ENCODE measurements at places on chromosomes 1 and 21.
A peak's percentile ranks its signal among the peaks of the same experiment; 100 is the strongest.

DNA sequence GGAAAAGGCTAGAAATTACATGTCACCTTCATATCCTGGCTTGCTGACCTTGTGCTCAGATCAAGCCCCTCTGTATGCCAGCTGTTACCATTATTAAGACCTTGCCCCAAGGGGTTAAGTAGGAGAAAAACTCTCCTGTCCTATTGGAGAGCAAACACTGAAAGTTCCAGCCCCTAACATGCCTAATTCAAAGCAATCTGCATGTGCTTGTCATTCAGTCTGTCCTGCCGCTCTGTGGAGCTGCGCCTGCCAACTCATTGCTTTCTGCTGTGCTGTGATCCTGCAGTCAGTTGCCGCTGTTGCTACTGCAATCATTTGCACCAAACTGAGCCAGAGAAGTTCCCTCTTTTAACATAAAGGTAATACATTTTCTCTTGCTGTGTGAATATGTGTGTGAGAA, 113.4 kb downstream of the DISP1 start:
- peak; percentile 77 for DNase-seq

GRCh38 chr21:25582888-25583287, 24.4 kb downstream of the MRPL39 start:
- no peak for DNase-seq

DNA sequence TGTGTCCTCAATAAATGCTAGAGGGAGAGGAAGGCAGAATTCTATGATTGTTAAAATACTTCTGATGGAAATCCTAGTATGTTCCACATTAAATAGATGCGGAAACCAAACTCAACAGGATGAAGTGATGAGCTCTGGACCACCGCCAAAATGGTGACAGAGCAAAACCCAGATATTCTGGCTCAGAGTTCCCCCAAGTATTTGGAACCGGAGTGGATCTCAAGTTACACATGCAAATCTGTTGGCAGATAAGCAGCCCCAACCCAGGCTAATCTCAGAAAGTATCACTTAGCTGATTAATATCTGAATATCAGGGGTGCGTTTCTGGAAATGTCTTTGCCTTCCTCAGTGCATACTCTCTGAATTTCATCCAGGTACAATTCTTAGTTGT, 17.4 kb upstream of the GRHL3 start:
- DNase-seq, result peak; percentile 58

DNA sequence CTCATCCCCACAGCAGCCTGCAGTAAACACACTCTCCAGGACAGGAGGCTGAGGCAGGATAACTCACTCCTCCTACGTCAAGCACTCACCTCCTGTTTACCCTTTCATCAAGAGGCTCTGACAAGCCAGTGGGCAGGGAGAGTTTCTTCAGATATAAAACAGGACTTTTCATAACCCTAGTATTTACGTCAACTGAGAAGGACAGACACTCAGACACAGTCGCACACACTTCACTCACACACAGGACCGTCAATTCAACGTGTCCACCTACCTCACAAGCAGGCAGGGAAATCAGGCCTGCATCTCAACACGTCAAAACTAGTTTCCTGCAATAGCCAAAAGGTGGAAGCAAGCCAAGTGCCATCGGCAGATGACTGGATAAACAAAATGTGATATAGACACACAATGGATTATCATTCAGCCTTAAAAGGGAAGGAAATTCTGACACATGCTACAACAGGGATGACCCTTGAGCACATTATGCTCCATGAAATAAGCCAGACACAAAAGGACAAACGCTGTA, 48.6 kb downstream of the ITPKB start:
- peak; percentile 71 for DNase-seq

DNA sequence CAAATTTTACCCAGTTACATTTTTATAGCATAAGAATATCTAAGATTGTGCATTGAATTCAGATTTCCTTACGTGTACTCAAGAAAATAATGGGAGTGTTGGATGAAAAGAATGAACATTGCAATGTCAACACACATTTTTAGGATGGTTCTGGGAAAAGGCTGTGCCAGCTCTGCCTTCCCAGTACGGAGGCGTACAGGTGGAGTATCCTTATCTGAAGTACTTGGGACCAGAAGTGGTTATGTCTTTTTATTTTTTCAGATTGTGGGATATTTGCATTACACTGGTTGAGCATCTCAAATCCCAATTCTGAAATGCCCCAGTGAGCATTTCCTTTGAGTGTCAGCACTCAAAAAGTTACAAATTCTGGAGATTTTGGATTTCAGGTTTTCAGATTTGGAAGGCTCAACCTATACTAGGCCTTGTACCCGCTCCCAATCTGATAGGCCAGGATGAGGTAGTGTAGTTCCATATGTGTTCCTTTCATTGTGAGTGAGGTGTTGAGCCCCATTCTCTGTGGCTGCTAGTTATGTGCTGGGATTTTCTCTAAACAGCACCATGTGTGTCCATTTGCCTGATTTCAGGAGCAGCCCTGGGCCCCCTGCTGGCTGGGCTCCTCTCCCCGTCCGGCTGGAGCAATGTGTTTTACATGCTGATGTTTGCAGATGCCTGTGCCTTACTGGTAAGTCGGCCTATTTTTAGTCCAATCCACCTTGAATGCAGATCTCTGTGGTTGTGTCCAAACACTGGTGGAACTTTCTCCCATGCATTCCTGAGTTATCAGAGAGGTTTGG, 60.8 kb downstream of the SLC37A1 start:
- DNase-seq, result peak; percentile 34

DNA sequence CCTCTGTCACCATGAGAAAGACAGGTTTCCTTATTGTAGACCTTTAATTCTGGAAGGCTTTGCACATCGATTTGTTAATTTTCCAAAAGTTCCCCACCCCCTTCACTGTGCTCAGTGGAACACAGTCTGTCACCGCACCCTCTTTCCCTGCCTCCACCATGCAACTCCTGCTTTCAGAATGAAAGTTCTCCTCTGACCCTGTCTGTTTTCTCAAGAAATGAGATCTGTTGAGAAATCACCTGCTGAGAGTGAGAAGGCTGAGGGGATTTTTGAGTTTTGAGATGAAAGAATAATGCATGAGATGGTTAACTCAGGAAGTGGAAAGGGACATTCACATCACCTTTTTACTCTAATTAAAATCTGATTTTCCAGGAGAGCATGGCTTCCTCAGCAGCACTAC, 99.6 kb downstream of the CYYR1 start:
- no peak for DNase-seq

DNA sequence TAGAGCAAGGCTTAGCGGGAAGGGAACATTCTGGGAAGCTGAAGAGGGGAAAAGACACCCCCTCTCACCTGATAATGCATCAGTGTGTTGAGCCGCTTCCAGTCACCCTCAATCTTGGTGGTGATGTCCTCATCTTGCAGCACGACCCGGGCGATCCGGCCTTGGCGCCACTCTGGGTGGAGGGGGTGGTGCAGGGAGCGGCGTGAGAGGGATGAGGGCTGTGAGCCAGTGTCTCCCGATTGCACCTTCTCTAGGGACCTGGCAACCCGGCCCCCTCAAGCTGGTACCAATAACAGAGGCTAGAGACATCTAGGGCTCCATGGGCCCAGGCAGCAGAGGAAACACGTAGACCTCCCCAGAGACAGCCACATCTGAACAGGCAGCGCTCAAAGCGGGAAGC, 127.4 kb upstream of the CD34 start:
- DNase-seq, result no peak

GRCh38 chr1:81126989-81127581, 673.6 kb upstream of the ADGRL2 start:
- no peak for DNase-seq

GRCh38 chr1:50976111-50976889, 6.3 kb downstream of the CDKN2C start:
- DNase-seq, result peak; percentile 13

- DNase-seq, result peak; percentile 43
Observed at GRCh38 chr1:16922885-16923431, 1.2 kb downstream of the CROCC start.

DNA sequence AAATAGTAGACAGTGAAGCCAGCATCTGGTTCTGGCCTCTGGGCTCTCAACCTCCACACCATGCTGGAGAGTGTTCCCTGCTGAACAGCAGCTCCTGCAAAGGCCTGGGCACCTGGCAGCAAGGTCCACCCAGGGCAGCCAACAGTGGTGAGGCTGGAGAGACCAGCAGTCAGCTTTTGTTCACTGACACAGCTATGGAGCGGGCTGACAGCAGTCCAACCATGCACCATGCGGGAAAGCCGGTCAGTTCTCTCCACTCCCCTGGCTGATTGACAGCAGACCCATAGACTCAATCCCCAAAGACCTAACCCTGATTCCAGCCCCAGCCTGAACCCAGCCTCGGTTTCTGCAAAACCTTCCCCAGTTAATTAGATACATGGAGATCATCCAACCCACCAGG, 49.0 kb downstream of the KLHDC7A start:
- no peak for DNase-seq

GRCh38 chr1:101920577-101920976, 76.1 kb downstream of the OLFM3 start:
- no peak for DNase-seq

GRCh38 chr1:1989789-1990188, 13.8 kb downstream of the CFAP74 start:
- DNase-seq, result peak; percentile 88

DNA sequence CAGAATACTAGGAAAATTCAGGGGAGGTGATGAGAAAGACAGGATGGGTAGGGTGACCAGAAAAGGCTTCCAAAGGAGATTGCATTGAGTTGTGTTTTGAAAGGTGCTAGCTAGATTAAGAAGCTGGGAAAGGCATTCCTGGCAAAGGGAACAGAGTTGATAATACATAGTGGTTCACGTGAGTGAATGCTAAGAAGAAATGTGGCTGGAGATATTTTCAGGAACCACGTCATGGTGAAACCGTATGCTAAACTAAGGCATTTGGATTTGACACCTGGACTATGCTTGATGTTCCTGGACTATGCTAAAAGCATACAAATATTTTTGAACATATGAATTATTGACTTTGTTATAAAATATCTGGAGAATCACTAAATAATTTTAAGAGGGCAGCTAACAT, 14.7 kb downstream of the CCDC30 start:
- DNase-seq, result no peak

DNA sequence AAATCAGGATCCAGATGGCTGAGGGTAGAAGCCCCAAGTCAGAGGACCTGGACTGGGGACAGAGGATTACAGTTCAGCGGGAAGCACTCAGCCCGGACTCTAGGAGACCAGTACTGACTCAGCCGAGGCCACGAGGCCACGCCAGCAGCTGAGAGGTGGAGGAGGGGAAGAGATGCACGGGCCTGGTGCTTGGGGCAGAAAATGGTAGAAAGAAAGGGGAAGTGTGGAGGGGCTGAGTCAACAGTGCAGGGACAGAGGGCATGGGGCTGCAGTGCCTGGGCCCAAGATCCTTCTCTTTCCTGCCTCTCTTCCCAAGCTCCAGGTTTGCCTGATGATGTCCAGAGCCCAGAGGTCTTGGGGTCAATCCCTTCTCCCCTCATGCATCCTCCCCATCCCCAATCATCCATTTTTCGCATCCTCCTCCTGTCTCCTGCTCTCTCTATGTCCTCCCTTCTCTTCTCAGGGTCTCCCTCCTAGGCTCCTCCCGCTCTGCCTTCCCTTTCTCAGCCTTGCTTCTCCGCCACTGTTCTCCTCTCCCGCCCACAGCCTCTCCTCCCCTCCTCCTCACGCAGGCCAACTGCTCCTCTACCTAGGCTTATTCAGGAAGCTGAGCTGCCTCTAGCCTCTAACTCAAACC, 7.7 kb downstream of the ARHGEF2 start:
- DNase-seq, result no peak

DNA sequence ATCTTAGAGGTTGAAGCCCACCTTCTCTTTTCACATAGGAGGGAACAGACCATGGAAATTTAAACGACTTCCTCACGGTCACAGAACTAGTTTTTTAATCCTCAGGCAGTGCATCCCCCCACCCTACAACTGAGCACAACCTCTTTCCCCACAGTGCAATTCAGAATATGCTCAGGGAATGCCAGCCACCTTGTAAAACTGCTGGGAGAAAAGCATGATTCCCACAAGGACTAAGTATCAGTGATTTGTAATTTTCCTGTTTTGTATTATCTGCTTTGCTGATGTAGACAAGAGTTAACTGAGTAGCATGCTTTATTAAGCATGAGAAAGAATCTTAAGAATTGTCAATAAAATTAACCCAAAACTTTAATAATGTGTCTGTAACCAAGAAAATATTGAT, 23.8 kb downstream of the TMEM50A start:
- DNase-seq, result no peak

- DNase-seq, result peak; percentile 66
Observed at GRCh38 chr1:171898941-171899340, 57.6 kb downstream of the DNM3 start.

- no peak for DNase-seq
Observed at GRCh38 chr1:74767490-74767889, 34.5 kb downstream of the TYW3 start.

DNA sequence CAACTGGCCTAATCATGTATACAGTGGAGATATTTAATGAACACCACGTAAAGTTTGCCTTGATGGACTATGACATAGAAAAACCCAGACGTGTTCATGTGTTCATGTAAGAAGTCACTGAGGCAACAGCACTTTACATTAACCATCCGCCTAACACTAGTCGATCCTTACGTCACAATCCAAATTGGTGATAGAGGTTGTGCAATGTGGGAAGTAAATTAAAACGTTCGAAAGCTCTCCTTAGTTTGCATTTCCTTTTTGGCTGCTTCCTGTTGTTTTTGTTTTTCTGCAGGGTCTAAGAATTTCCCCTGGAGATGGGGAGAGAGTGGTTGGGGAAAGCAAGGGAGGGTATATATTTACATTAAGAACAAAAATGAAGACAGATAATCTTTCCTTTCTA, 587.5 kb upstream of the ADGRL2 start:
- peak; percentile 36 for DNase-seq

Data from lung (tissue), 17 donors.